ENCODE measurements at places on chromosomes 2 and 18. TPM values are rescaled to one million over a fixed set of nuclear protein-coding genes. Genes with fewer than 3 reads are reported as not detected.

GRCh38 chr18:61882296-61883004 is 10.4 kb downstream of the RNF152 start:
- no peak for DNase-seq
- H3K27ac ChIP-seq = no peak overlapping the region
- H3K4me3 ChIP-seq = no peak overlapping the region
- no peaks in the 10 kb centered on the region for H3K27me3 ChIP-seq

The DSC2 gene
- 0.66 TPM for total RNA-seq

The ZFP36L2 gene
- total RNA-seq = 90.3 TPM

The LAPTM4A gene
- 78.8 TPM for total RNA-seq

The CLK1 gene
- 43.0 TPM for total RNA-seq

GRCh38 chr2:122001441-122001874 is 246.0 kb downstream of the TSN start:
- no peaks in the 10 kb centered on the region for H3K4me1 ChIP-seq
- no peak overlapping the region for H3K4me3 ChIP-seq
- H3K36me3 ChIP-seq = no peaks in the 10 kb centered on the region
- no peak for DNase-seq
- H3K27ac ChIP-seq = no peak overlapping the region
- H3K27me3 ChIP-seq = no peaks in the 10 kb centered on the region

The SNORC gene
- total RNA-seq = 0.63 TPM

The HOXD9 gene
- 4.4 TPM for total RNA-seq

GRCh38 chr2:241109210-241110088 is 7.4 kb upstream of the MTERF4 start:
- H3K27ac ChIP-seq = no peak overlapping the region
- no peak overlapping the region for H3K4me3 ChIP-seq
- no peak for DNase-seq
- no peaks in the 10 kb centered on the region for H3K36me3 ChIP-seq

The MAPK4 gene
- total RNA-seq = 1.4 TPM

The TRIM43 gene
- total RNA-seq = not detected

DNA sequence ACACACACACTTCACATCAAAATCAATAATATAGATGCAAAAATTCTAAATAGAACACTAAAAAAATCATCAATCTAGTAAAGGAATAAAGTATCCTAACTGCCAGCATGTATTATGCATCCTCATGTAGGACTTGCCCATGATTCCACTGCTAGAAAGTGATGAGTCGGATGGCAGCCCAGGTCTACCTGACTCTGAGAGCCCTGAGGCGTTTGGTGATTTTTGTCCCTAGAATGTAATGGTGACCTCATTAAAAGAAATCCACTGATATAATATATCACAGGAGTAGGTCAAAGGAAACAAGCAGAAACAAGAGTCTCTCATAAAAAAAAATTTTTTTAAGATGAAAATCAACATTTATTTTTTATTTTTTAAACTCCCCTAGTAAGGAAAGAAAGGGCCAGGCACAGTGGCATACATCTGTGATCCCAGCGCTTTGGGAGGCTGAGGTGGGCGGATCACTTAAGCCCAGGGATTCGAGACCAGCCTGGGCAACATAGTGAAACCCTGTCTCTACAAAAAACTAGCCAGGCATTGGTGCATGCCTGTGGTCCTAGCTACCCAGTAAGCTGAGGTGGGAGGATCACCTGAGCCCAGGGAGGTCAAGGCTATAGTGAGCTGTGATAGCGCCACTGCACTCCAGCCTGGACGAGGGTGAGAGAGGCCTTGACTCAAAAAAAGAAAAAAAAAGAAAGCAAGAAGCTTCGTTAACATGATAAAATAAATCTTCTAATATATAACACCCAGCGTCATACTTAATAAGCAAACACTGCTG is 24.4 kb upstream of the ACTG2 start:
- DNase-seq = no peak
- no peak overlapping the region for H3K27ac ChIP-seq
- H3K27me3 ChIP-seq = no peaks in the 10 kb centered on the region
- H3K4me3 ChIP-seq = no peak overlapping the region
- H3K36me3 ChIP-seq = peaks cover 44% of the 10 kb centered on the region

DNA sequence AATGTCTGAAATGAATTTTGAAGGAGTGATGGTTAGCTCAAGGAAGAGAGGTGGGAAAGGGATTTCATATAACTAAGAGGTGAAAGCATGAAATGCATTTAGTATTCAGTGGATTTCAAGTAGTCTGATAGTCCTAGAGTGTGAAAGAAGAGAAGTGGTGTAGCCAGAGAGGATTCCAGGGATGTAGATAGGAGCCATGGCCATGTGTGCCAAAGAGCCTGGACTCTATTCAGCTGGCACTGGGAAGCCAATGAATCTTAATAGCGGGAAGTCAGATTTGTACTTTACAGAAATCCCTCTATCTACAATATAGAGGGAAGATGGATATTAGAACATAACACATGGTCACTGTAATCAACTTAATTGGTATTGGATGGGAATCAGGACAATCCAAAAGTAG is 8.3 kb upstream of the BOLL start:
- no peaks in the 10 kb centered on the region for H3K27me3 ChIP-seq
- no peak overlapping the region for H3K27ac ChIP-seq
- no peak for DNase-seq
- H3K4me1 ChIP-seq = no peaks in the 10 kb centered on the region

The OTOS gene
- total RNA-seq = not detected

GRCh38 chr2:120343433-120344105 is 2.4 kb upstream of the INHBB start:
- peak; percentile 95 for DNase-seq
- H3K27me3 ChIP-seq = peaks cover 30% of the 10 kb centered on the region
- H3K36me3 ChIP-seq = no peaks in the 10 kb centered on the region
- peak overlapping the region; percentile 72 for H3K4me3 ChIP-seq

The CD8B2 gene
- not detected for total RNA-seq

The NAT8 gene
- not detected for total RNA-seq

The SERPINB4 gene
- total RNA-seq = not detected

The ST8SIA3 gene
- total RNA-seq = not detected

The MOB4 gene
- 30.0 TPM for total RNA-seq

The DSG1 gene
- total RNA-seq = not detected

GRCh38 chr2:174551697-174552096 is 45.9 kb downstream of the WIPF1 start:
- H3K27me3 ChIP-seq = no peaks in the 10 kb centered on the region
- no peak overlapping the region for H3K27ac ChIP-seq
- no peak for DNase-seq
- H3K4me3 ChIP-seq = no peak overlapping the region
- H3K4me1 ChIP-seq = no peaks in the 10 kb centered on the region
- H3K36me3 ChIP-seq = no peaks in the 10 kb centered on the region

The BCL2 gene
- total RNA-seq = 27.0 TPM

The SNRNP27 gene
- total RNA-seq = 99.2 TPM

DNA sequence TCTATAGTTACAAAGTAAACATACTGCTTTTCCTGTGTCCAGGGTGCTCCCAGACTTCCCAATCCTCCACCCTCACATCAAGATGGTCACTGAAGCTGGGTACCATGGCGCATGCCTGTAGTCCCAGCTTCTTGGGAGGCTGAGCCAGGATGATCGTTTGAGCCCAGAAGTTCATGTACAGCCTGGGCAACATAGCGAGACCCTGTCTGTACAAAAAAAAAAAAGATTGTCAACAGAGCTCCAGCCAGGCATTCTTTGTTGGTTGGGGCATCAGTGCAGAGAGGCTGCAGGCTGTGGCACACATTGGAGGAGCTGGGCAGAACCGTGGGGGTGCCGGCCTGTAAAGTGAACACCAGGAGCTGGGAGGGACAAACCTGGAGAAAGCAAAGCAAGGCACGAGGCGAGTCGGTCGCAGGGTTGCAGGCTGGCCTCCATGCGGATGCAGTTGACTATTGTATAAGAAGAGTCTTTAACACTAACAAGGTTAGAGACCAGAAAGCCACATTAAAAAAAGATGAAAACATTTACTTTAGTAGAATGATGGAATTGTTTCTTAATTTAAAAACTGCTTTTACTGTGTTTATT is 51.8 kb downstream of the ACOXL start:
- DNase-seq = no peak
- H3K4me1 ChIP-seq = no peaks in the 10 kb centered on the region
- no peak overlapping the region for H3K27ac ChIP-seq
- no peaks in the 10 kb centered on the region for H3K36me3 ChIP-seq

The MYL12B gene
- total RNA-seq = 167 TPM

The GTF2A1L gene
- not detected for total RNA-seq

The KDM3A gene
- total RNA-seq = 20.2 TPM

The PCARE gene
- 0.68 TPM for total RNA-seq

DNA sequence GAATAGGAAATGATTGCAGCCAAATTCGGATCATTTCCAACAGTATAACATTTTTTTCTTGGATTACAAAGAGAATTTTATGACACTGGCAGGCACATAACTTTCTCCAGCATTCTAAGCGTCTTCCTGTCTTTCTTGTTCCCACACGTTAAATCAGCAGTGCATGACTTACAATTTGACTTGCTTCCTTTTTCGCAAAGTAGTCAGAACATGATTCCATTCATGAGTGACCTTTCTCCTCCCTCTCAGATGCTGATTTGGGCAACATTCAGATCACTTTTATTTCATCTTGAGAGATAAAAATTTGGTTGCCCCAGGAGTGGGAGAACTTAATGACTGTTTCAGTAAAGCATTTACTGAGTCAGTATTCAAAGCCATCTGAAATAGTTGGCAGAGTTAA is 858.7 kb upstream of the ACVR2A start:
- no peaks in the 10 kb centered on the region for H3K27me3 ChIP-seq
- H3K4me3 ChIP-seq = no peak overlapping the region
- no peaks in the 10 kb centered on the region for H3K36me3 ChIP-seq
- no peak overlapping the region for H3K27ac ChIP-seq
- no peaks in the 10 kb centered on the region for H3K4me1 ChIP-seq

DNA sequence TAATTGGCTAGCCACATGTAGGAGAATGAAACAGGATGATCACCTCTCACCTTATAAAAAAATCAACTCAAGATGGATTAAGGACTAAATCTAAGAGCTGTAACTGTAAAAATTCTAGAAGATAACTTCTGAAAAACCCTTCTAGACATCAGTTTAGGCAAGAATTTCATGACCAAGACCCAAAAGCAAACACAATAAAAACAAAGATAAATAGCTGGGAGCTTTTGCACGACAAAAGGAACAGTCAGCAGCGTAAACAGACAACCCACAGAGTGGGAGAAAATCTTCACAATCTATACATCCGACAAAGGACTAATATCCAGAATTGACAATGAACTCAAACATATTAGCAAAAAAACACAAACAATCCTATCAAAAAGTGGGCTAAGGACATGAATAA is 316.3 kb downstream of the METTL4 start:
- no peak for DNase-seq
- no peaks in the 10 kb centered on the region for H3K36me3 ChIP-seq
- no peaks in the 10 kb centered on the region for H3K27me3 ChIP-seq
- H3K4me1 ChIP-seq = no peaks in the 10 kb centered on the region

The RGPD4 gene
- total RNA-seq = 0.17 TPM

- DNase-seq = no peak
- H3K27ac ChIP-seq = no peak overlapping the region
- H3K36me3 ChIP-seq = no peaks in the 10 kb centered on the region
- no peak overlapping the region for H3K4me3 ChIP-seq
Observed at GRCh38 chr2:133940134-133940533, 313.7 kb upstream of the MGAT5 start.

- no peaks in the 10 kb centered on the region for H3K36me3 ChIP-seq
- H3K27ac ChIP-seq = no peak overlapping the region
- H3K27me3 ChIP-seq = no peaks in the 10 kb centered on the region
- H3K4me1 ChIP-seq = no peaks in the 10 kb centered on the region
Observed at GRCh38 chr2:147045113-147045512, 799.7 kb upstream of the ACVR2A start.

The RNF25 gene
- total RNA-seq = 22.9 TPM

The ZC3H6 gene
- 13.8 TPM for total RNA-seq

- H3K27ac ChIP-seq = no peak overlapping the region
- no peaks in the 10 kb centered on the region for H3K4me1 ChIP-seq
- no peak for DNase-seq
- peaks cover 37% of the 10 kb centered on the region for H3K36me3 ChIP-seq
- H3K4me3 ChIP-seq = no peak overlapping the region
Observed at GRCh38 chr2:224492531-224492930, 90.6 kb upstream of the FAM124B start.

The EIF2B4 gene
- 61.0 TPM for total RNA-seq

DNA sequence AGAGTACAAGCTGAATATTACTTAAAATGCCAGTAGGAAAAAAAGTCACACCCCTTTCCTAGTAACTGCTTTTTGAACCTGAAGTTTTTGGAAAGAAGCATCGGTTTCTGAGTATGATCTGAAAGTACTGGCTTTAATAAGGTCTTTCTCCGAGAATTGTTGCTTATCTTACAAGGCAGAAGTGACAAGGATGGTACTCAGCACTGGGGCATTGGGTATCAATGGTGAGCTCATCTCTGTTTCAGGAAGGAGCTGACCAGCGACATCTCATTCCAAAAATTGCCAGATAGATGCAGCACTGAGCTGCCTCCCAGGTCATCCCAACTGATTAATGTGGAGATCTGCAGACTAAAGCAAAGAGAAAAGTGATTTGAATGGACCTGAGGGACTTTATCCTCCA is 85.4 kb downstream of the FMNL2 start:
- peak overlapping the region; percentile 77 for H3K27ac ChIP-seq
- no peaks in the 10 kb centered on the region for H3K27me3 ChIP-seq
- DNase-seq = no peak
- H3K36me3 ChIP-seq = no peaks in the 10 kb centered on the region
- H3K4me3 ChIP-seq = no peak overlapping the region

DNA sequence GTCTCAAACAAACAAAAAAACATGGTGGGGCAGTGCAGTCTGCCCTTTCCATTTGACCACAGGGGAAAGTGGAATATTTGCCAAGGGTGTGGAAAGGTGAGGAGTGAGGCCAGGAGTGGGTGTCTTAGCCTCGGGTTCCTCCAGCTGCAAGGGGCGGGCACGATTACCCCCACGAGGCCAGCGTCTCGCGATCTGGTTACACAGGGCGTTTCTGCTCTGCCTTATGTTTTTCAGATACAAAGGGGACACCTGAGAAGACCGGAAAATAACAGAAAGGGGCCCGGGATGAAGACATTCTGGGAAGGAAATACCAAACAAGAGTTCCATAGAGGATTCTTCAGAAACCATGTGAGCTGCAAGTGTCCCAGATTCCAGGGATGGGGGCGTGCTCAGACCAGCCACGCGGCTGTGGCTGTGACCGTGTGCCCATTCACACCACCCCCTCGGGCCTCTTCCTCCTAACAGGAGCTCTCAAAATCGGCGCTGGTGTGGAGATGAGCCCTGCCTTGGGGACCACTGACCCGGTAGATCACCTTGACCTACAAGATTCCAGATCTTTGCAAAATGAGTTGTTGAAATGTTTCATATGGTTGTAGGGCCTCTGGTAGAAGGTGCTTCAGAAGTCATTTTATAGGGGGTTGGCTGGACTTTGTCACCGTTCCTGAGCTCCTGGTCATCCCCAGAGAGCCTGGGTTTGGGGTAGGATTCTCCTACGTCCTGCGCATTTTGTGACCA is 34.2 kb downstream of the FAM178B start:
- DNase-seq = peak; percentile 30
- no peak overlapping the region for H3K27ac ChIP-seq
- H3K36me3 ChIP-seq = no peaks in the 10 kb centered on the region
- H3K27me3 ChIP-seq = no peaks in the 10 kb centered on the region
- H3K4me3 ChIP-seq = no peak overlapping the region
- peaks cover 5% of the 10 kb centered on the region for H3K4me1 ChIP-seq

Measured in psoas muscle (tissue), 8 donors.